ENCODE measurements at places on chromosomes 16 and 17.

- no peak for DNase-seq
Measured at GRCh38 chr17:61009663-61010062, 332.0 kb downstream of the BCAS3 start.

- no peak for DNase-seq
Measured at GRCh38 chr16:11224894-11225676, 30.9 kb downstream of the SOCS1 start.

DNA sequence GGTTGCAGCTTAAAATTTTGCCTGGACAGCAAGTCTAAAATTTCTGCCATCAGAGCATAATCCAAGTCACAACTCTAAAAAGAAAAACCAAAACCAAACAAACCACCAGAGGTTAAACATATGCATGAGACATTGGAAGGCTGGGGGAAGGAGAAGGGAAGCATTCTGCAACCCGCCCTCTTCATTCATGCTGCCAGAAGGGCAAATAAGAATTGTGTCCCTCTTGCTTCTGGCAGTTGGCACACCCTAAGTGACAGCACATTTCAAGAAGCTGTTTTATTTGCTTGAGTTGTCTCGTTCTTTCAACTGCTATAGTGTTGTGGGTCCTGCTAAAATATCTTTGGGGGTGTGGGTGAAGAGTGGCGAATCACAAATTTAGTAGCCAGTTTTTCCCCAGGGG, 99.6 kb downstream of the SKAP1 start:
- DNase-seq, result peak; percentile 9

DNA sequence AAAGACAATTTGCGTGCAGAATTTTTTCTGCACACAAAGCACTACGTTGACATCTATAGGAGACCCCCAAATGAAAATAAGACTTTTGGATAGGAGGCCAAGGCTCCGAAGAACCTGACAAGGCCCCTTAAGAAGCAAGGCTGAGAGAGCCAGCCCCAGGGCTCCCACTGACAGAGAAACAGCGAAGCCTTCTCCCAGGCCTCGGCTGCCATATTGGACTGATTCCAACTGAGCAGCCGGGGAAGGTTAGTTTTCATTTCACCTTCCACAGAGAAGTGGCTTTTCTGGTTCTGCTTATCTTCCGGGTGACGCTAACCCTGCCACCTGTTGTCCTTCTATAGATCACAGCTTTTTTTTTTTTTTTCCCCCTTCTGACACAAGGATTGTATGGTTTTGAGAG, 356.7 kb downstream of the SOX9 start:
- DNase-seq, result no peak

DNA sequence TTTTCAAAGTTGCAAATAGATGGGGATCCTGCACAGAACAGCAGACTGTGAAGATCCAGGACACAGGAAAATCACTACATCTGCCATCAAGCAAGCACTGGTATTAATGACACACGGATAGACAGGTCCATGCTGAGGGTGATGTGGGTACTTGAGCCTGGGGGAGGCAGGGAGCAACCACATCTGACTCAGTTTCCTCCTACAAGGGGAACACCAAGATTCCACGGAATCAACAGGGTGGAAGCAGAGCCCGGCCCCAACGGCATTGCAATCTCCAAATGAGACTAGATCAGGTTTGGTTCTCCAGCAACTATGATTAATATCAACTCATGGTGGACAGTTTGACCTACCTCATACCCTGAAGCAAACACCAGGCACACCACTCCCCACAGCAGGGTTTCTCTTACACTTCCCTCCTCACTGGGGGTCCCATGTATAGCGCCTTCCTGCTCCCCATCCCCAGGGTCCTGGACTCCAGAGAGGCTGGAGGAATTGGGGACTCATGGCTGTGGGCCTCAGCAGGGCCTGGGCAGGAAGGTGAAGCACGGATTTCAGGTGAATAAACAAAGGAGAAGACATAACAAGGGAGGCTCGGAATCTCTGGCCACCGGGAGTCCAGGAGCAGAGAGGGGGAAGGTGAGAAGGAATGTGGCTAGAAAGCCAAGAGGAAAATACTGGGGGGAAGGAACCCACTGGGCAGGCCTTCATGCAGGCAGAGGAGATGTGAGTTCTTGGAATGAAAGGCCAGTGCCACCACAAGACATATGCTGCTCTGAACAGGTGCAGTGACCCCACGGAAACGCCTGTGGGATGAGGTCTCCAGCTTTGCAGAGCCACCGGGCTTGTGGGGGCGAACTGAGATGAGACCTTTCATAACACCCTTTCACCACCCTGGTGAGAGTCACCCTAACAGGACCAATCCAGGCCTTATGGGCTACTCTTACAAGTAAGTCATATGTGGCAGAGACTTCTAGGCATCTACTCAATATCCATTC, 29.5 kb upstream of the PIK3R6 start:
- no peak for DNase-seq

GRCh38 chr17:6426356-6427101, 8.4 kb downstream of the AIPL1 start:
- DNase-seq, result no peak

DNA sequence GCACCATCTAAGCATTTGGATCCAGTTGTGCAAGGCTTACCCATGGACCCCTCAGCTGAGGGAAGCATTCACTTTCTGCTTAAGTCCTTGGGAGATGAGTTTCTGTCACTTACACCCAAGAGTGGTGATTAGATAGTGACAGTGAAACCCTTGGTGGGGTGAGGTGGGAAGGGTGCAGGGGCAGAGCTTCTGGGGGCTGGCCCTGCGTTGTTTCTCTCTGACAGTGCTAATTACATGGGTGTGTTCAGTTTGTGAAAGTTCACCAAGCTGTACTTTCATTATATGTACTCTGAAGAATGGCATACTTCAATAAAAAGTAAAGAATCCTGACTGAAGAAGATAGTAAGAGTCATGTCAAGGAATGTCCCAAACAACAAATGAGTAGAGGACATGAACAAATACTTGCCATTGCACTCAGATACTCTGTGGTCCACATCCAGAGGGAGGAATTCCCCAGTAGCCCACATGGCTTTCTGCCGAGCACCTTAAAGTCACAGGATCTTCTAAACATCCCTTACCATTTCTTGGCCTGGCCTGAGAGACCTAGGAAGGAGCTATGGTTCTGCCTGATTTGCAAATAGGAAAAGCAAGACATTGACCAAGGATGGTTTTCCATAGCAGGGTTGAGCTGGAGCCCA, 8.4 kb downstream of the CHST6 start:
- DNase-seq, result no peak

DNA sequence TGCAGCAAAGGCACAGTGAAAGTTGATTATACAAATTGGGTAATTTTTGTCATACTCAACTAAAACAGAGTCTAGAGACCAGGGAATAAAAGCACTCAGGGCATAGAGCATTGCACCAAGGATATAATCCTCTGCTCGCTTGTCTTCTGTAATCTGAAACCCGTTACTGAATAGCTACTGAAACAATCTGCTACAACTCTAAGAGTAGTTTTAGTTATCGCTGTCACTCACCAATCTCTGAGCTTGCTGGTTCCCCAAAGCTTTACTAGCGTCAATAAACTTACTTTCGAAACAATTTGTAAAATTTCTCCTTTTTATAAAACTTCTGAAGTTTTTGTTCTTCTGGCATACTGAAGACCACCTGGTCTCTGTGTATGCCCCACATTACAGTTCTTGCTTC, 22.9 kb upstream of the SLC35G3 start:
- DNase-seq, result no peak

DNA sequence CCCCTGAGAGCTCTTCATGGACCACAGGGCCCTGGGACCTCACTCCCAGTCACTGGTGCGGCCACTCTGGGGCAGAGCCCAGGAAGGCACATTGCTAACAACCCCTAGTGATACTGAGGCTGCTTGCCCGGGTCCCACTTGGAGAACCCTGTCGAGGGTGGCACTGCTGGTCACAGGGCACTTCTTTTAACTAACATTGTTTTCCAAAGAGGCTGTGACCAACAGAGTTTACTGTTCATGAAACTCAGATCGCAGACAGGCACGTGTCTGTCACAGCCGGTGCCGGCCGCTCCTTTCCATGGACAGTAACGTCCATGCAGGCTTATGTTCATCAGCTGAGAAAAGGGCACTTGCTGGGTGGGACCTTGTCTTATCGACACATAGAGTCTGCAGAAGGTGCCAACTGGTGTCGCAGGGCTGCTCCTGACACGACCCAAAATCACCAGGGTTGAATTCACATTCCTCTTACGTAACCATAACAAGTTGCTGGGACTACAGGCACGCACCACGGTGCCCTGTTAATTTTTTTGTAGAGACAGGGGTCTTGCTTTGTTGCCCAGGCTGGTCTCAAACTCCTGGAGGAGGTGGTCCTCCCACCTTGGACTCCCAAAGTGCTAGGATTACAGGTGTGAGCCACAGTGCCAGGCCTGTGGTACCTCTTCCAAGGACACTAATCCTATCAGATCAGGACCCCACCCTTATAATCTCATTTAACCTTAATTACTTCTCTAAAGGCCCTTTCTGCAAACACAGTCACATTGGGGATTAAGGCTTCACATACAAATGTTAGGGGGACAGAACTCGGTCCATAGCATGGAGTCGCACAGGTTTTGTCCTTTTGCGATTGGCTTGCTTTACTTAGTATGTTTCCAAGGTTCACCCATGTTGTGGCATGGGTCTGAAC, 1.2 kb upstream of the ZC3H18 start:
- no peak for DNase-seq
